ENCODE measurements at places on chromosomes 1 and 21.

DNA sequence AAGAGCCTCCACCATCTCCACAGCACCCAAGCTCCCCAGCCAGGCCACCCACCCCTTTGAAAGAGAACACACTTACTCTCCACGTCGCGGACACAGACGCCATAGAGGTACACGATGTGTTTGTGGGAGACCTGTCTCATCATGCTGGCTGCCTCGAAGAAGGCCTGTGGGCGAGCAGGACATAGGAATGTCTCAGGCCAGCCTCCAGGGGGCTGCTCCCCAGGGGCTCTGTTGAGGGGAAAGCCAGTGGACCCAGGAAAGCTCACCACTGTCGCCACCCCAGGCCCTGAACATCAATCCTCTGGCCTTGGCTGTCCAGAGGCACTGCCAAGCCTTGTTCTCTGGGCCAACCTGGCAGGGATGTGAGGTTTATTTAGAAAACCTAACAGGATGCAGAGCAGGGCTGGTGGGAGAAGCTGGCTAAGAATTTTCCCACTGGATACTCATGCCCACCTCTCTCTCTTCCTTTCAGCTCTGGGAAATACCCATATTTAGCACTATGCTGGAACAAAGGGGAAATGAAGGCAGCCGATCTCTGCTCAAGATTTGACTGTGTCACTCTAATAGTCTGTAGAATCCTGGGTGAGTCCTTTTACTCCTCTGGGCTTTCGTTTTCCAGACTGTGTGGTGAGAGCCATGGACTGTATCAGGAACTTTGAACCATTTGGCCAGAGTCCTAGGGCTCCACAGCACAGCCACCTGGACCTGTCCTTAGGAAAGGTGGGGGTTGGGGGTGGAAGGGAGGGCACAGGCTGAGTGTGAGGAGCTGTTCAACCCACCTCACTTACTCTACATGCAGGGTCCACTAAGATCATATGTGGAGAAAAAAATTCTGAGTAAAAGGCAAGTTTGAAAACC is 101.9 kb downstream of the RAVER2 start:
- DNase-seq = no peak

- no peak for DNase-seq
Measured at GRCh38 chr1:202639500-202639899, 70.8 kb downstream of the SYT2 start.

DNA sequence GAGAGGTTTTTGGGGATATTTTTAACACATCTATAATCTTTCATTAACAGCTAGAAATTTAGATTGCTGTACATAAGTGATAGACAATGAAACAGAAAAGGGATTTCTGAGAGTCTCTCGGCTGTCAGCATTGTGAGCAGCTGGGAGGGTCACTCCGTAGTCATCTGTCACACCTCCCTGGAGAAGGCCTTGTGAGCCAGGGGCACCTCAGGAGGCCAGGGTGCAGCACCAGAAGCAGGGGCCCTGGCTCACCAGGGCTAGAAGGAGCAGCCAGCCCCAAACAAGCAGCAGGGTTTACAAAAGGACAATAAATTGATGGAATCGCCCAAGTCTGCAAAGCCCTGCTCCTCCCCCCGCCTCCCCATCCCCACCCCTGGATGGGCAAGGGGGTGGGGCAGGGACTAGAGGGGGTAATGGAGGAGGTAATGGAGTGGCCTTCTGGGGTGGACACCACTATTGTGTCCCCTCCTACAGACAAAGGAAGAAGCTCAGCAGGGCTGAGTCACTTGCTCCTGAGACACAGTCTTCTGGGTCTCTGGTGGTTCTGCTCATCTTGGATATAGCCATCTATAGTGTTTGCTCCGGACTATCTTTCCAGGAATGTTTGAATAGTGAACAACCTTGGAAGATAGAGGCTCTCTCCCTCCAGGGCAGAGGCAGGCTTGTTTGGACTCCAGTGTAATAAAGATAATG is 263.4 kb downstream of the NPHP4 start:
- DNase-seq = no peak

DNA sequence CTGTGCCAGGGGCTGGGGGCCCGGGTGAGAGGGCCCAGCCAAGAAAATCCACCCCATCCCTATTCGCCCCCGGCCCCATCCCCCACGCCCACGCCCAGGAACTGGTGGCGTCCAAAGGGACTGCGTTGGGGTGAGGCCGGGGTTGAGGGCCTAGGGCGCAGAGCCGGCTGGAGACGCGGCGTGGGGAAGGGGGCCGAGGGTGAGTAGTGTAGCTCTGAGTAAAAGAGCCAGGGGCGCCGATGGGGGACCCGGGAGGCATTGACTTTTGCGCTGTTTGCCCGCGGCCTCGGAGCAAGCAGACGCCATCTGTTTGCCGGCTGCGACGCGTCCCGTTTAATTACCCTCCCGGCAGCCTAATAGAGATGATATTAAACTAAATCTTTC is 3.5 kb upstream of the DMRTA2 start:
- DNase-seq = peak; percentile 19

- no peak for DNase-seq
Measured at GRCh38 chr1:244836135-244836521, 670 bp downstream of the COX20 start.

GRCh38 chr1:208476846-208477170 is 232.6 kb upstream of the PLXNA2 start:
- DNase-seq = peak; percentile 19
